ENCODE measurements at places on chromosomes 4 and X. TPM values are rescaled to one million over a fixed set of nuclear protein-coding genes. Genes with fewer than 3 reads are reported as not detected.

CPZ gene
- total RNA-seq, result 24.4 TPM

HCFC1 gene
- total RNA-seq, result 22.7 TPM

GSX2 gene
- not detected for total RNA-seq

SCML1 gene
- total RNA-seq, result 8.5 TPM

VCX2 gene
- not detected for total RNA-seq

RTL3 gene
- 0.07 TPM for total RNA-seq

CHRNA9 gene
- not detected for total RNA-seq

Data from smooth muscle cell of the pulmonary artery (primary cell).